ENCODE measurements at places on chromosomes 2 and 18.

- DNase-seq: no peak
These were observed 60.5 kb downstream of the CDH2 start for GRCh38 chr18:28116461-28116860.

- DNase-seq: no peak
These were observed 471.7 kb upstream of the CDH20 start for GRCh38 chr18:60861575-60861974.

- DNase-seq: no peak
These were observed 117.7 kb downstream of the GPD2 start for GRCh38 chr2:156553714-156554442.

DNA sequence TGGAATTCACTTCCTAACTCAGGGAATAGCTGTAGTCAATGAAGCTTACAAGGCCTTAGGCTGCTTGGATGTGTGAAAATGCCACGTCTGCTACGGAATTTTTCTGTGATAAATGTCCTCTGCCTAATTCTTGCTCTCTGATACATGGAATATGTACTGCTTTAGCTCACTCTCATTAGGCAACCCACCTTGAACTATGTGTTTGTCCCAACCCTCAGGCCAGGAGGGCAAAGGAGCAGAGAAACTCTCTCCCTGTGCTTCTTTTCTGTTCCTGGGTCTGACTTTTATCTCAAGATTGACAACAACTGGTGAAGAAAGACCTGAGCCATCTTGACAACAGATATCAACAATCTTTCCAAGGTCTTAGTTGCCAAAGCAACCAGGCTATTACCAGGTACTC is 143.9 kb downstream of the GCA start:
- DNase-seq: no peak

DNA sequence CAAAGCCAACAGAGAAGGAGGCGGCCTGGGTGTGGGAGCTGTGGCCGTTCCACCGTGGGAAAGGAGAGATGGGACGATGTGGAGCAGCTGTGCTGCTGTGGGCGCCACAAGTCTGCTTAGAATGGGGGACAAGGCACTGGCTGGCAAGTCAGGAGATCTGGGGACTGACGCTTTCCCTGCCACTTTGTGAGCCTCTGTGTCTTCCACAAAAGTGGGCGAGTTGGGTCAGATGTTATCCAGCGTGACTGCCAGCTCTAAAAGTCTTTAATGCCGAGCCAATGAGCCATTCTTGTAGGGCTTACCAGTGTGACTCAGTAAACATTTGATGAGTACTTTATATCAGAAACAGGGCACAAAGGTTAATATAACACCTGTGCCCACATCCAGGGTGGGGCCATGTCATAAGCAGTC is 113.6 kb upstream of the MGAT5 start:
- DNase-seq: no peak

- DNase-seq: no peak
These were observed 574.8 kb downstream of the KCNJ3 start for GRCh38 chr2:155273323-155273722.

- no peak for DNase-seq
These were observed 209.4 kb downstream of the SP3 start for GRCh38 chr2:173755798-173756197.

DNA sequence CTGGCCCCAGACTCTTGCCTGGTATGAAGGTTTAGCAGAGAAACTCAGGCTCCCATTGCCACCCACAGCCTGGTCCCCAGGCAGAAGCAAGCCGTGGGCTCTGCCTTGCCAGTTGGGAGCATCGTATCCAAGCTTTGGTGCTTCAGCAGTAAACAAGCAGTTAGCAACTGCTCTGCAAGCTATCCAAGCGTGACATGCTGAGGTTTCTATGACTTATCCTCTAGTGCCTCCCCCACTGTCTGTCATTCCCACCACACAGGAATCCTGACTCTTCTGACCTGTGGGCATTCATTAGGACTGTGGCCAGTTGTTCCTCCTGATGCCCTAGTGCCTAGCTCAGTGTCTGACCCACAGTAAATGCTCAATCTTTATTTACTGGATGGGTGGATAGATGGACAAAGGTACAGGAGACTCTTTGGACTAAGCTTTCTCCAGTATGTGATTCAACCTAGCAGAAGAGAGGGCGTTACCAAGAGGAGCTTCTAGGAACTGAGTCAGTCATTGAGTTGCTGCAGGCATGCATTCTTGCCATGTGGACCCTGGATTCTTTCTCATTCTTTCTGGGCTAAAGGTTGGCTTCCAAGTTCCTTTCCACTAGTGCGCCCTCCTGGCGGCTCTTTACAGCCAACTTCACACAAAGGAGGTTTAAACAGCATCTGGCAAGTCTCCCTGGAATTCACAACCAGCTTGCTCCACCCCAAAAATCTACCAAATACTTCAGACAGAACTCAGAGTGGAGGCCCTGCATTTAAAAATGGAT is 40.6 kb upstream of the MRPL19 start:
- no peak for DNase-seq

GRCh38 chr2:191263050-191263449 is 17.8 kb downstream of the MYO1B start:
- DNase-seq: no peak

DNA sequence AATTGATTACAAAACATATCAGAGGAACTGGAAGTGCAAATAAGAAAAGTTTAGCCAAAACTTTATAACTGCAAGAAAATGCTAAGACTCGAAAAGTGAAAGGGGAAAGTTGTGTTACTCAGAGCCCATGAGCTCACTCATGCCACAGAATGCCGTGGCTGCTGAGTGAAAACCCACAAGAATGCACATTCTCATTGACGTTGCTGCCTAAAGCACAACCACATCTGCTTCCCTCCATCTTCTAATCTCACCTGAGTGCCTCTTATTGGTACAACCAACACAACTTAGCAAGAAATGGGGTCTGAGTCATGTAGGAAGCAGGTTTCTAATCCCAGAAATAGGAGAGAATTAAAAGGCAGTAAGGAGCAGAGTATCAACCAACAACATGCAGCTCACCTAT is 259.7 kb downstream of the LNPK start:
- no peak for DNase-seq

DNA sequence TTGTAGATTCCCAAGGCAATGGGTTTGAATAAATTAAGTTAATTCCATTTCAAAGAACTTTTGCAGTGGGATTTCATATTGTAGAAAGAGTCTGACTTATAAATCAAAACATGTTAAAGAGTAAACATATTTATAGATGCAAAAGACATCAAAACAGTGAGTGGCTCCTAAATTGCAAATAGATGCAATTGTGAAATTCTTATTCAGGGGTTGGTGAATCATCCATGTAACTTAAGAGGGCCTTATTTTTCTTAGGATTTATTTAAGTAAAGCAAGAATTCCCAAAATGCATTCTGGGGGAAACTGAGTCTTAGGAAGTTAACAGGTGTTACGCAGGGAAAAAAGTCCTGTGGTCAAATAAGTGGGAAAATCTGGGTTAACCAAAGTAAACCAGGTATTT is 11.3 kb downstream of the TANC1 start:
- DNase-seq: no peak

GRCh38 chr2:238698451-238699306 is 149.2 kb upstream of the TWIST2 start:
- no peak for DNase-seq

DNA sequence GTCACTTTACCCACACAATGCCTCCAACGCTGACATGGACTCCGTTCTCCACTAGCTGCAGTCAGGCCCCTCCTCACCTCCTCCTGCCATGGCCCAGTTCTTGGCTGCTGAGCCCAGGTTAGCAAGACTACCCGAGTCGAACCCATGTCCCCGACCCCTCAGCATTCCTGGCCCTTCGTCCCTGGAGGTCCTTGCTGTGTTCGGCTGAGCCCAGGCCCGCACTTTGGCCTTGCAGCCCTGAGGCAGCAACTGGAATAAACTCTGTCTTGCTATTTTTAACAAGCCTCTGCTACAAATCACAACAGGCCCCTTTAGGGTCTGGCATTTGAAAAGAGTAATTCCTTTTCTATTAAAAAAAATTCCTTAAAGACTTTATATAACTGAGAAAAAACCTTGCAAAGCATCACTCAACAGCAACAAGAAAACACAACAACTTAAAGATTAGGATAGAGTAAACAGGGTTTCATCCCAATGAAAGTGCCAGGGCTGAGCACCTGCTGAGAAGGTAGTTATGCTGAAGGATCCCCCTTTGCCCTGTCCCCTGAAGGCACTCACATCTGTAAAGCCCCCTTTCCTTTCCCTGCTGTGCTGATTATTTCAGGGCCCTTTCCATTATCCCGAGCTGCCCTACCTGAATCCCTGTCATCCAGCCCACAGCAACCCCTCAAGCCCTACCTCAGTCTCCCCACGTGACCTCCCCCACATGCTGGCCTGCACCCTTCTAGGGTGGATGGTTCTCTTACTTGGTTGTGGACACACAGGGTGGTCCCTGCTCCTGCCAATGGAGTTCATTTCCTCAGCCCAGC is 120.0 kb upstream of the SNTG2 start:
- DNase-seq: no peak

GRCh38 chr2:96491860-96492497 is 13.2 kb downstream of the NEURL3 start:
- DNase-seq: no peak

DNA sequence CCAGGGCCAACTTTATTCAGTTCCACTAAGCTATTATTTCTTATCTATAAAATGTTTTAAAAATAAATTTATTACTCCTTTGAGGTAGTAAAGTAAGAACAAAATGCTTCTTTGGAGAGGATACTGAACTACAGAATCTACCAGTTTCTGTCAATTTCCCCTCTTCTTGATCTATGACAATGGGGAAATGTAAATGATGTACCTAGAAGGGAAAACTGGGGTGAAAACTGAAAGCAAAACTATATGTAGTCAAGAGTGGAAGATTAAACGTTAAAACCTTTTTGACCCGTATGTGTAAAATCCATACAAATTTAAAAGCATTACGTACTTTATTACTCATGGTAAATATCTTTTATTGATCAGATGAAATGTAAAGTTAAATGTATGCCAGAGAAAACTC is 1287.8 kb upstream of the TMEFF2 start:
- DNase-seq: no peak

GRCh38 chr2:38149531-38149930 is 73.6 kb upstream of the CYP1B1 start:
- no peak for DNase-seq

DNA sequence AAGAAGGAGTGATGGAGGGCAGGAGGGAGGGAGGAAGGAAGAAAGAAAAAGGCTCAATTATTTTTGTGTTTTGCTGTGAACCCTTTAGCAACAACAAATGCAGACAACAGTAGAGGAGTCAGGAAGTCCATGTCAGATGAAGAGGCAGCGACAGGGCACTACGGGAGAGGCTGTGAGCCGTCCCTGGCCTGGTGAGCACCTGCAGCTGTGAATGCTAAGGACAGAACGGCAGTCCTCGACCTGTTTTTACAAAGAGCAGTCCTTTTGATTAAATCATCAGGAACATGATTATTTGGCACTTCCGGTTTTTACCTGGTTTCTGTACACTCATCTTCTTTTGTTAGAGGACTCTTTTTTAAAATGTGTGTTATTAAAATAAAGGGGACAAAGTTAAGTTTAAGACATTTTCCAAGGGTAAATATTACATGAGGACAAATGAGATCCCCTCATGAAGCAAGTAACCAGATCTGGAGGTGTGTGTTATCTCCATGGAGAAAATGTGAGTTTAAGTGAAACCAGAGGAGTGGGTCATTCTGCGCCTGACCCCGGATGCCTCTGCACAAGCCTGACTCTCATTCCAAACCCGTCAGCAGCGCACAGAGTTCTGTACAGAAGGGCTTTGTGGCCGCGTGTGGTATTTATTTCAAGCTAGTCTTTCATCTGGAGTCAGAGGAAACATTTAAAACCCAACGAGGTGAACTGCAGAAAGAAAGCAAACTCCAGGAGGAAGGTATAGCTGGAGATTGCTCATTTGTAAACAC is 492.5 kb downstream of the SOX11 start:
- no peak for DNase-seq

DNA sequence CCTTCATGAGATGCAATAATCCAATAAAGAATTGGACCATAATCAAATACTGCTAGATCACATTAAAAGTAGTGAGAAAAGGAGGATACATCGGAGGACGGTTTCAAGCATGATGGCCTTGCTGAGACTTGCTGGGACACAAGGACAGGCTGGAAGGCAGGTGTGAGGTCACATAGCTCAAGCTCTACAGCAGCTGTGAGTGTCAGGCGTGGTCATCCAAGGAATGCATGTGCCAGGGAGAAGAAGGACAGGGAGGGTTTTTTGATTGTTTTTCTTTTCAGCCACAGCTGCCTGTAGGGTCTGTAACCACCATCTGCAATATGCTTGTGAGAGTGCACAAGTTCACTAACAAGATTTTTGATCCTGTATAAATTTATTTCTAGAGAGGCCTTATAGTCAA is 57.6 kb downstream of the BMP10 start:
- no peak for DNase-seq

GRCh38 chr18:8367217-8367988 is 241.8 kb upstream of the RAB12 start:
- DNase-seq: no peak

GRCh38 chr2:143577489-143577888 is 448.3 kb downstream of the ARHGAP15 start:
- DNase-seq: no peak

DNA sequence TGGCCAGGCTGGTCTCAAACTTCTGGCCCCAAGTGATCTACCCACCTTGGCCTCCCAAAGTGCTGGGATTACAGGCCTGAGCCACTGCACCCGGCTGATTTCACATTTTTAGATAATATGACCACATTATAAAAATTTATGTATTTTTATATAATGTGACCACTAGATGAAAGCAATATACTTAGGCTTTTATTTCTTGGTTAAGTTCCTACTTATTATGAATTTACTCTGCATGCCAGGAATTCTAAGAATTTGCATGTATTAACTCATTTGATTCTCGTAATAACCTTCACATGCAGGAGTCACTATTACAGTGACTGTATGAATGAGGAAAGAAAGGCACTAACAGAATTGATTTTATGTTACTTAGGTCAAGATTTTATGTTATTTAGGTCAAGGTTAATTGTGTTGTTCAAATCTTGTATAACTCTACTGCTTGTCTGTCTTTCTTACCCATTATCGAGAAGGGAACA is 25.6 kb upstream of the CASP8 start:
- DNase-seq: no peak

GRCh38 chr18:5510135-5510846 is 33.5 kb downstream of the EPB41L3 start:
- no peak for DNase-seq

- no peak for DNase-seq
These were observed 173.9 kb upstream of the CDH2 start for GRCh38 chr18:28350821-28351220.

DNA sequence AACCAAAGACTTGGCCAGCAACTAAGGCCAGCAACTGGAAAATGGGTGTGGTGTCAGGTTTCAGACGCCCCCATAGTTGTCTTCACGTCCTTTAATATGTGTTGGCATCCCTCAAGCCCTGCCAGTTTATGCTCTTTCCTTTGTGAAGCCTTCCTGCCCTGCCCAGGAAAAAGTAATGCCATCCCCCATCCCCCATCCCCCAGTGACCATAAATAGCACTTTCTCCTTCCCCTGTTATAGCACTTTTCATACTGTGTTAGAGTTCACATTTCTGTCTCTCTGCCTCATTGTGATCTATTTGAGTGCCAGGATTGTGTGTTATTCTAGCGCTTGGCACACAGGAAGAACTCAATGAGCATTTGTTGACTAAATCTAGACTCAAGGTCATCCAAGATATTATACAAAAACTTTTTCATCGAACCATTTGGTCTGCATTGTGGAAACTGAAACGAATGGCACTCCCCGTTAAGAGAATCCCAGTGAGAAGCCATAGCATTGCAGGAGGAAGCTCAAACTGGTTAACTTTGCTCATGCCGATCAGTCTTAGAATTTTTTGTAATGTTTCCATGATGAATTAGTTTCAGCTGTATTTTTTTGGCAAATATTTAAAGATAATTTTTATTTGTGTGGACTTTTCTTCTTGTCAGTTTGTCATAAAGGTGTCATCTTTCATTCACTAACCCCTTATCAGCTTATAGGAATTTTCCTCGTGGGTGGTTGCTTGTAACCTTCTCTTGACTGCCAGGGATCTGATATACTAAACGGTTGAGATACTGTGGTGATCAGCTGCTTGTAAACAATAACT is 15.7 kb downstream of the CRIM1 start:
- DNase-seq: no peak
